ENCODE measurements at places on chromosomes 12 and 14.
A peak's percentile ranks its signal among the peaks of the same experiment; 100 is the strongest.

GRCh38 chr12:1093166-1093751 lies 102.2 kb downstream of the ERC1 start:
- peak; percentile 84 for DNase-seq

DNA sequence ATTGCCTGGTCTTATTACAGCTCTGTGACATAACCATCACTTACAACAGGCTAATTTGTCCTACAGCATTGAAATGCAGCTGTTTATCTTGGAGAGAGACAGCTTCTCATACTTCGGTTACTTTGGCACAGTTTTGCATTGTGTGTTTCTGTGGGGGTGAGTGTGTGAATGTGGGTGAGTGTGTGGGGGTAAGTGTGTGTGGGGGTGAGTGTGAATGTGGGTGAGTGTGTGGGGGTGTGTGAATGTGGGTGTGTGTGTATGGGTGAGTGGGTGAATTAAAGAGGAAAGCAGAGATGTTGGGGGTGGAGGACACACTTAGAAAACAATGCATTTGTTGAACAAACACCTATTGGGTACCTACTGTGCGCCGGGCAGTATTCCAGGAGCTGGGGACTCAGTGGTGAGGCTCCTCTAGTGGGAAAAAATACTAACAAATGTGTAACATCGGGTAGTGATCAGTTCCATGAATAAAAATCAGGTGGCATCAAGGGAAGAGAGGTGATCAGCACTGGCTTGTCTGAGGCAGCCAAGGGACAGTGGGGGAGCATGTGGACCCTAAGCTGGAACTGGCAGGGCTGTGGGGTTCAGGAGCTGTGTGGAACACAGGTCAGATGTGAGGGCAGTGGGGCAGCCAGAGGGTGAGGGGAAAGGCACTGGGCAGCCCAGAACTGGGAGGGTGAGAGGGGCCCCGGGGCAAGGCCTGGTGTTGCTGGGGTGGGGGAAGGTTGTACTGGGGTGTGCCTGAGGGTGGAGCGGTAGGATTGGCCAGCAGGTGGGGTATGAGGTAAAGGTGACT lies 44.1 kb upstream of the AMN start:
- no peak for DNase-seq

DNA sequence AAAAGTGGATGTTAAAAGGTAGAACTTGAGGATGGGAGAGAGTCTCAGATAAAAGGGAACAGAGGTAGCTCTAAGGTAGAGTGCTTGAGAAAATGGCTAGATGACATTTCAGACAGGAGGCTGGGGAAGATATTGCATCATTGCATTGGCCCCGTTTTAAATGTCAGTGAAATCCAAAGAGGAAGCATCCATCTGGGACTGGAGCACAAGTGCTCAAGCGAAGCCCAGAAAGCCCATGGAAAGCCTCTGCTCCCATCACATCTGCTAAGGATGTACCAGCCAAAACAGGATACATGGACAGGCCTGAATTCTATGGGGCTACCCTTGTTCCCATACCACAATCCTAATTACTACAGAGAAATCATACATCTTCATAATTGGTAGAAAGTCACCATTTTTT lies 581.5 kb upstream of the TMEM132C start:
- no peak for DNase-seq

DNA sequence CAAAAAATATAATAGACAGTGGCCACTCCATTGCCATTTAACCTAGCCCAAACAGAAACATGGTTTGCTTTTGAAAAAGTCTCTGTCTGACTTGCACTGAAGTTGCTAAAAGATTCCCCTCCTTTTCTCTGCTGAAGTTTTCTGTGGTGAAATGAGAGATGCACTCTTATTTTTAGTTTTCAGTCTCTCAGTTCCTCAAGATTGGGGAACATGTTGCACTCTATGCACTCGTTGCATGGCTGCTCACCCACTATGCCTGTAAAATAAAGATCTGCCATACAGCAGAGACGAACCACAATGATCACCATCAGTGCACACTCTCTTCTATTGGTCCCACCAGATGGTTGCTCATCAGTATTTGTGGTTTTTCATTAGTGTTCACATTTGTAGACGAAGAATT lies 13.1 kb upstream of the DAAM1 start:
- no peak for DNase-seq

DNA sequence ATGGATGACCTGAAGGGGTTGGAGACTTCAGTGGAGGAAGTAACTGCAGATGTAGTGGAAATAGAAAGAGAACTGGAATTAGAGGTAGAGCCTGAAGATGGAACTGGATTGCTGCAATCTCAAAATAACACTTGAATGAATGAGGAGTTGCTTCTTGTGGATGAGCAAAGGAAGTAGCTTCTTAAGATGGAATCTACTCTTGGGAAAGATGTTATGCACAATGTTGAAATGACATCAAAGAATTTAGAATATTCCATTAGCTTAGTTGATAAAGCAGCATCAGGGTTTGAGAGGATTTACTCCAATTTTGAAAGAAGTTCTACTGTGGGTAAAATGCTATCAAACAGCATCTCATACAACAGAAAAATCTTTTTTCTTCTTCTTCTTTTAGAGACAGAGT lies 186.4 kb upstream of the PRKD1 start:
- DNase-seq = no peak

DNA sequence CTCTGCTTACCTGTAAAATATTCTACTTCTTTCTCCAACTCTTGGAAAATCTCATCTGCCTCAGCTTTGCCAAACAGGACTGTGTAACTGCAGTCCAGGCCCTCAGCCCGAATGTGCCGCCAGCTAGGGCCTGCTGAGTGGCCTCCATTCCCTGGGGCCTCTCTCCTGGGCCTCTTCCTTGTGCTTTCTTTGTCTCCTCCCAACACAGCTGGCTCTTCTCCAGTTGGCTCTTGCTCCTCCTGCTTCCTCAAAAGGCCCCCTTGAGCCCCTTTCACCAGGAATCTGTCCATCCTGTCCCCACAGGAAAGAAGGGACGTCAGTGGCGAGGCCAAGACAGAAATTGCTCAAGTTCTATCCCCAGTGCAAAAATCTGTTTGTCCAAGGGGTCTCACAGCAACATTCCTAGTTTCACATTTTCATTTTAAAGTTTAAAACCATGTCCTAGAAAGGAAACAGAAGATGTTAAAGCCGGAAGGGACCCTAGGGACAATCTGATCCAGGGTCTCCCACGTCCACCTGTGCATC lies 713 bp downstream of the ALKBH2 start:
- DNase-seq = no peak

DNA sequence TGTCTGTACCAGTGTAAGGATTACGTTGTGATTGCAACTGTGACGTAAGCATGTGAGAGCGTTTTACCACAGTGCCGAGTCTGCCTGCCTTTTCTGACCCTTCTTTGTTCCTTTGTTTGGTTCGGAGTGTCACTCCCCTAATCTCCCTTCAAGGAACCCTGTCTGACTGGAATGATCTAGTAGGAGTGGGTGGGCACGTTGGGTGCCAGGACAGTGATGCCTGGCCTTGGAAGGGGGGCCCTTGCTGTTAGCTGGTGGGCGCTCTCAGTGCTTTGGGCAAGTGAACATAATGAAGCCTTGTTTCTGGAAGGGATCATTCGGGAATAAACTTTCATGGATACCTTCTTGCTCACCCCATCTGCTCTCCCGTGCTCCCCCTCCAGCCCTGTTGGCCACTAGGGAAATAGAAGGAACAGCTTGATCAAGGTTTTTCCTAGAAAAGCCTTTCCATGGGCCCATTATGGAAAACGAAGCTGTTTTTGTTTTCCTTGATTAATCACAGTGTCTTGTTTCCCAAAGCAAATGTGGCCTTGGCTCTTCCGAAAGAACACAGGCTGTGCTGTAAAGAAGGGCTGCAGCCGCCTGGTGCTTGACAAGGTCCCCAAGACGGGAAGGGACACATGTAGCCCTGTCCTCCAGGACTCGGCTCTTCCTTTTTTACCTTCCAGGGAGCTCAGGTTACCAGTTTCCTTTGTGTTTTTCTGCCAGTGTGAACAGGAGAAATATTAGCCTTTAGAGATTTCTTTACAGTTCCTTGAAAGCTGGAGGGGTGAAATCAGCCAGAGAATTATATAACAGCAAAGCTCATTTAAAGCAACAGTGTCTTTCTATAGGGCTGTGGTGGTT lies 215.5 kb downstream of the CRADD start:
- DNase-seq = no peak

Measured in NCI-H1694 treated with DMSO at 0.1 percent for 48 hours (cell line).